Germinal center (tissue), 1 donor: ENCODE measurements at places on chromosomes 6 and 20.

DNA sequence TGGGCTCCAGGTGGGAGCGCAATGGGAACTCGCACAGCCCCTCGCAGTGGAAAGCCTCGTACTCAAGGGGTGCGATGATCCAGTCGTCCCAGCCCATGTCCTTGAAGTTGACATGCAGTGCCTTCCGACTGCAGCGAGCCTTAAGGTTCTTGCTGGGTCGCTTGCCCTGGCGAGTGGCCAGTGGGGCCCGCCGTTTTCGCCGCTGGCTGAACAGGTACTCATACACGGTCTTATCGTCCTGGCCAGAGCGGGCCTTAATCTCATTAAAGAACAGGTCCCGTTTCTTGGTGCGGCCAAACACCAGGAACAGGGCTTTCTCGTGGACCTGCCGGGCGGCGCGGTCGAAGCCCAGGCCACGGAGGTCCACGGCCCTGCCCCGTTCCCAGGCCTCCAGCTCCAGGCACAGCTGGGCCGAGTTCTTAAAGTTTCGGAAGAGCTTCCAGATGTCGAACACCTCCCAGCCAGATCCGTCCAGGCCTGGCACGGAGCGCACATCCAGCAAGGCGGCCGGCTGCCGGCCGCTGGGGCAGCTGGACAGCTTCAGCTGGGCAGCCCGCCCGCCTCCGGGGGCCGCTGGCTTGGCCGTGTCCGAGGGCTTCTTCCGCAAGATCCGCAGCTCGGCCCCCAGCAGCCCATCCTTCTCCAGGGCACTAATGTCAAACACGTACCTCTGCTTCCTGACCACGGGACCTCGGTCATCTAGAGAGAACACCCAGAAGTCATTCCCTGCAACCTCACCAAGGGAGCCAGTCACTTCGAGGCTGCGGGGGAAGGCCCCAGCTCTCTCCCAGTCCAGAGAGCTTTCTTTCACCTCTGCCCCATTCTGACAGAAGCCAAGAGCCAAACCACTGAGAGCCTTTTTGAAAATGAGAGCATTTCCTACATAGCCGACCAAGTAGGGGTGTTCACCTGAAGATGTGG, 3.7 kb downstream of the GDF5 start:
- no peak for DNase-seq

DNA sequence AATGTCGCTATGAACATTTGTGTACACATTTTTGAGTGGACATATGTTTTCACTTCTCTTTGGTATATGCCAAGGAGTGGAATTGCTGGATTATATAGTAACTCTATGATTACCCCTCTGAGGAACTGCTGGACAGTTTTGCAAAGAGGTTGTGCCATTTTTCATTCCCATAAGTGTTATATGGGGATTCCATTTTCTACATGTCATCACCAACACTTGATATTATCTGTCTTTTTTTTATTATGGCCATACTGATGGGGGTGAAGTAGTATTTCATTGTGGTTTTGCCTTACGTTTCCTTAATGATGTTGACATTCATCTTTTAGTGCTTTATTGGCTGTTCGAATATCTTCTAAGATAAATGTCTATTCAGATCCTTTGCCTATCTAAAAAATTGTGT, 171.8 kb upstream of the LAMA2 start:
- no peak for DNase-seq

DNA sequence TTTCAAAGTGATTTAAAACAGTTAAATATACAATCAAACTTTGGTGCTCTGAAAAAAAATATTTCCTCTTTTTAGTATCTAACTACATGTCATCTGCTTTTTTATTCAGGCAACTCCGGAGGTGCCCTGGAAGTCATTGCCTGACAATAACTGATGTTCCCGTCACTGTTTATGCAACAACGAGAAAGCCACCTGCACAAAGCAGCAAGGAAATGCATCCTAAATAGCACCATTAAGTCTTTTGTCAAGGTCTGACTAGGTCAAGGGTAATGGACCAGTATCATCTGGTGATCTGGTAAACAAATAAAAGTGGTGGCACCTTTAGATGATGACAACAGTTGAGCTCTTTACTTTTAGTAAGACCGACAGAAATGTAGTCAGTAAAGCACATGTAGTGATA, 13.2 kb downstream of the FAM229B start:
- DNase-seq = no peak

GRCh38 chr6:5004373-5005037, 668 bp upstream of the RPP40 start:
- DNase-seq = no peak

- no peak for DNase-seq
Observed at GRCh38 chr6:67615796-67616195, 1019.3 kb upstream of the ADGRB3 start.

DNA sequence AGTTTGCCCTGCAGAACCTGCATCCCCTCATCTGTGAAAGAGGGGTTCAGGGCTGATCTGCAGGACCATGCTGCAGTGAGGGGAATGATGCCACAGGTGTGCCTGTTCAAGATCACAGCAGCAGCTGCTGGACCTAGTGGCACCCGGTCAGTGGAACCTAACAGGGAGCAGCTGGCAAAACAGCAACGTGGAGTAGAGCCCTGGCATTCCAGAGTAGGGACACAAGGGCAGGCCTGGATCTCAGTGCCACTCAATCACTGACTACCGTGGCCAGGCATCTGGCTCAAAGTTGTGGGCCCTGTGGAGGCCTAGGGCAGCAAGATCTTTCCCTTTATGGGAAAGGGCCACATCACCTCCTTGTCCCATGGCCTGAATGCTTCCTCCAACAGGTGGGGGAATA, 62.2 kb downstream of the INSM1 start:
- no peak for DNase-seq

GRCh38 chr6:108195209-108195608, 29.4 kb downstream of the NR2E1 start:
- no peak for DNase-seq

GRCh38 chr6:2984738-2985406, 13.5 kb upstream of the SERPINB6 start:
- no peak for DNase-seq

DNA sequence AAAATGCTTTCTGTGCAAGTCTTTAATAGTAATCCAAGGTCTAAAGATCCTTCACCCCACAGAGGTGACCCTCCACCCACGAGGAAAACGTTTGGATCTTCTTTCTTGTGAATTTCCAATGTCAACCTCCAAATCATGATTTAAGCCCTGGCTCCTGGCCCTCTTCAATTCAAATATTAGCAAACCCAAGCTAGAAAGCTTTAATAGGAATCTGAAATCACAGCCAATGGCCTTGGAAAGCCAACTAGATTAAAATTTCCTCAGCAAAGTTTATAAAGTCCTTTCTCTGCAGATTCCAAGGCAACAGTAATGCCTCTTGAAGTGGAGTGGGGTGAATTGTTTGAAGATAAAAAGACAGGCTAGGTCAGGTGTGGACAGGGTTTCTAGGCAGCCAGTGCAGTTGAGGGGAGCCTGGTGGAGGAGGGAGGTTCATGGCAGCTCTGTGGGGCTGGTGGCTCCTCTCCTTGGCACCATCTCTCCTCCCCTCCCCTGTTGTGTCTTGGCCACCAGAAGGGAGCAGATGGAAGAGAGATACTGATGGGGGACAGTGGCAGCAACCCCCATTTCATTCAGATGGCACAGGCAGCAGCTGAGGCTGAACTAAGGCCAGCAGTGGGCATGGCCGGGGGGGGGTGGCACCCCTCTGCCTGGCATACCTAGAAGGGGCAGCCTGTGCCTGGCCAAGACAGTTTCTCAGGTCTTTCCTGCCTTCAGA, 12.0 kb upstream of the UQCC2 start:
- no peak for DNase-seq

- DNase-seq = no peak
Observed at GRCh38 chr6:14986370-14986769, 259.5 kb upstream of the JARID2 start.

GRCh38 chr6:167576050-167576741, 250.5 kb upstream of the AFDN start:
- DNase-seq = no peak

GRCh38 chr6:144090384-144090783, 5.0 kb downstream of the SF3B5 start:
- DNase-seq = no peak

- no peak for DNase-seq
Observed at GRCh38 chr20:62793757-62794006, 2.6 kb upstream of the MRGBP start.

GRCh38 chr20:58745391-58745790, 52.8 kb downstream of the NPEPL1 start:
- no peak for DNase-seq

- no peak for DNase-seq
Observed at GRCh38 chr20:62737271-62737811, 28.7 kb downstream of the NTSR1 start.

GRCh38 chr6:37160922-37161778, 8.8 kb upstream of the PIM1 start:
- DNase-seq = peak; percentile 53

GRCh38 chr6:156873654-156874380, 96.6 kb downstream of the ARID1B start:
- no peak for DNase-seq

DNA sequence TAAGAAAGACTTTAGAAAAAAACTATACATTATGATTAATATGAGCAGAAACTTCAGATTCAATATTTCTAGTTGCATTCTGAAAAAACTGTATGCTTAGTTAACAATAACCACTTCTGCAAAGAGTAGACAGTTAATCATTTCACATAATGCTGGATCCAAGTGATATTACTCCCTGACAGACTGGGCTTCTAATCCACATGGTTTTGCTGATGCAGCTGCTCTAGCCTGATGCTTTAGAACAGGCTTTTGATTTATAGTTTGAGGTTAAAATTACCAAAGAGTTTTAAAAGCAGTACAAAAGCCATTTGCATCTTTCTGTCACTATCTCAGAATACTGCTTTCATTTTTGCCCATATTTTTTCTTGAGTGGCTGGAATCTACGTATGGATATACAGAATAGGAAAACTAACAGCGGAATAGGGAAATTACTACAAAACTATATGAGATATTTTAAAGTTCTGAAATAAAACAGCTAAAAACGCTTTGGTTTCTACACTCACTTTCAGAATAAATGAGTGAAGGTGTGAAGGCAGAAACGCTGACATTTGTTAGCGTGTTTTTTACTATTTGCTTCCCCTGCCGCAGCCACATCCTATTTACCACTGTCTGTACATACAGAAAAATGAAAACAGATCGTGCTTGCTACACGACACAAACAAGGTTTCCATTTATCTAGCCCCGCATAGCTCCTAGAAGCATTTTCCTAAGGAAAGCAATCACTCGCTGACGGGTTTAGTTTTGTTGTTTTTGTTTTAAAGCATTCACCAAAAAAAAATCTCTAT, 61.7 kb downstream of the METTL24 start:
- DNase-seq = no peak

DNA sequence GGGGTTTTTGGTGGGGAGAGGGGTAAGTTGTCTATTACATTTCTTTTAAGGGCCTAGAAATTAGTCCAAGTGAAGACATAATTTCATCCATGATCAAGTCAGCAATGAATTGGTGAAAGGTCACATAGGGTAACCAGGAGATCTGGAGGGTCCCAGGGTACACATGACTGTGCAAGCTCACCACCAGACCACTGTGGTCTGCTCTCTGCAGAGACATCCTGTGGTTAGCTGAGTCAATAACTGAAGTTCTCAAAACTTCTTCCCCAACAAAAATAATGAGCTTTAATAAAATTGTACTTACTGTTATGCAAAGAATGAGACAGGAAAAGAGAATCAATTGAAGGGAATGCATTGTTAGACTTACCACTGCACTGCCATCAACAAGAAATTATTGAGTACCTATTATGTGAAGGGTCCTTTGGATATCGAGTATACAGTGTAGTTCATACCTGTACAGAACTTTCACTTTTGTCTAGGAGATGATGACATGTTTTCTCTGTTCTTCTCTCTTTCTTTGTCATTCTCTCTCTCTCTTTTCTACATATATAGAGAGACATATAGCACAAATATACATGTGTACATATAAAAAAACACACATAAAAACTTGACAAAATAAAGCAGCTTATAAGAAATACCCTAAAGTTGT, 209.8 kb downstream of the GJA1 start:
- no peak for DNase-seq

DNA sequence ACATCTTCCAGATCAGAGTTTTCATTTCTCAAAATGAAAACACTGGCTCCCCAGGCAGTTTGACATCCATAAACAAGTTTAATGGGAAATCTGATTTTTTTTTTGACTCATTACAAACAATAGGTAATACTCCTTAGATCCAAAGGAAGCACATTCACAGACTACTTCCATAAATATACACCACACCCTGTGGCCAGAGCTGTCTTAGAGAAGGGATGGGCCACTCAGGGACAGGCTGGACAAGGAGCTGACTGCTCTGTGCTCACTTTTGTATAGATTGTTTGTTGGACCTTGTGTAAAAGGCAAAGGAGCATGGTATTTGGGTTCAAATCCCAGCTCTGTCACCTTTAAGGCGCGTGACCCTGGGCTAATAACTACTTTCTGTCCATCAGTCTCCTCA, 12.8 kb upstream of the DDO start:
- DNase-seq = no peak

DNA sequence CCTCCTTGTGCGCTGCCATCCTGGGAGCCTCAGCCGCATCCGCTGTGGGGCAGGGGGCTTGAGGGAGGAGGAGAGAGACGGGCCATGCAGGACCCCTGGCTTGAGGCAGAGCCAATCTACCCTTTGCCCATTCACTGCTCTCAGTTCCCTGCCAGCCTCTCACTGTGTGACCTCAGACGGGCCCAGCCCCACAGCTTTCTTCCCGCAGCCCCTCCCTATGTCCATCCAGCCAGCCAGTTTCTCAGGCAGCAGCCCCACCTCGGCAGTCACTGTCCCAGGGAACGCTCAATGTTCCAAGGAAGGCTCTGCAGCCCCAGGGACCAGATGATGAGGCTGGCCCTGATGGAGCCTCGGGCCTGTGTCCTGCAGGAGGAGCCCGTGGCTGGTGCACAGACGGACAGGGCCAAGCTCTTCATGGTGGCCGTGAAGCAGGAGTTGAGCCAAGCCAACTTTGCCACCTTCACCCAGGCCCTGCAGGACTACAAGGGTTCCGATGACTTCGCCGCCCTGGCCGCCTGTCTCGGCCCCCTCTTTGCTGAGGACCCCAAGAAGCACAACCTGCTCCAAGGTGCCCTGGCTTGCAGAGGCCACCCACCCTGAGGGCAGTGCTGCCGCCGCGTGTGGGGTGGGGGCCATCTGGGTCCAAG, 3.9 kb upstream of the TNFRSF6B start:
- DNase-seq = no peak

DNA sequence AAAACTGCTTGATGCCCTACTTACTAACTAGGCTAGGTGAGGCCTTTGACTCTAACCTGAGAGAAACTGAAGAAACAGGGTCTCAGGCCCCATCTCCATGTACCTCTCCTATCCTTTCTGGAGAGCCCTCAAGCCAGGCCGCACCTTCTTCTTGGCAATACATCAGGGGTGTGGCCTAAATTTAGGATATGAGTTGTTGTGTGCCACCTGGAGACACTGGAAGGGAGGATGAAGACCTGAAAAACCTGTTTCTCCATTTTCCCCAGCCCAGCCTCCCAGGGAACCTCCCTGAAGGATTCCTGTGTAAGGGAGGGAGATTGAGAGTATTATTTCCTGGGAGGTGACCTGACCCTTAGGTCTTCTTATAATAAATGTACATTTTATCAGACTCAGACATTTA, 3.1 kb downstream of the LY6G6D start:
- no peak for DNase-seq

- DNase-seq = no peak
Observed at GRCh38 chr20:63530788-63531160, 6.4 kb downstream of the PTK6 start.
